ENCODE measurements at places on chromosomes 11 and 22. TPM values are rescaled to one million over a fixed set of nuclear protein-coding genes. Genes with fewer than 3 reads are reported as not detected.

Gene OPCML
- total RNA-seq, result 4.4 TPM

DNA sequence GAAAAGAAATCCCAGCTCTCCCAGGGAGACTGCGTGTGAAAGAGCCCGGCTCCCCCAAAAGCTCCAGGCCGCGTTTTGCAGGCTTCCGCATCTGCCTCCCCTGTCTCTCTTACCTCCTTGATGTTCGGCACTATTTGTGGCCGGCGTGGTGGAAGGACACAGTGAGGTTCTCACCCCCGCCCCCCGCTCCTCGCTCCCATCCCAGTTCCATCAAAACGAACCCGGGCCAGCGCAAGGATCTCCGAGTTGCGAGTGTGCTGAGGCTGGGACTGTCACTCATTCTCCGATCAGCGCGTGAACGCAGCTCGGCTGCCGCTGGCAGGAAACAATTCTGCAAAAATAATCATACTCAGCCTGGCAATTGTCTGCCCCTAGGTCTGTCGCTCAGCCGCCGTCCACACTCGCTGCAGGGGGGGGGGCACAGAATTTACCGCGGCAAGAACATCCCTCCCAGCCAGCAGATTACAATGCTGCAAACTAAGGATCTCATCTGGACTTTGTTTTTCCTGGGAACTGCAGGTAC lies at the start of gene NCAM1:
Gene NCAM1 (plus strand): TSS at position 275 of the 523 bp plus-strand sequence.
- H3K27ac ChIP-seq, result no peak within 1 kb of the TSS
- H3K27me3 ChIP-seq, result peaks cover 64% of the 10 kb centered on the region
- H3K4me1 ChIP-seq, result peaks cover 10% of the 10 kb centered on the region
- peak; percentile 98 for DNase-seq
- peak within 1 kb of the TSS; percentile 89 for H3K4me3 ChIP-seq
- H3K36me3 ChIP-seq, result no peaks in the 10 kb centered on the region

DNA sequence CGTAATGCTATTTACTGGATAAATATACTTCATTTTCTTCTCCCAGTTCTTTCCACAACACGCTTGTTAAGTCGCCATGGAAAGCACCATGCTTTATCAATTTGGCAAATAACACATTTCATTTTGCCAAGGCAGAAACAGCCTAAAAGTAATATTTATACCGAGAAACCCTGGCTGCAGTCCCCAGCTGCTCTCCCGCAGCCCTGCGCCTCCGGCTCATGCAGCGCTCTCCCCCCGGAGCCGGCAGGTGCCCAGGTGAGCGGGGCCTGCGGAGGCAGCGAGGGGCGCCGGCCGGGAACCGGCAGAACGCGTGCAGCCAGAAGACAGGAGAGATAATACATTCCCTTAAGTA lies 681 bp upstream of the ARHGEF12 start:
- H3K4me1 ChIP-seq, result peaks cover 29% of the 10 kb centered on the region
- no peaks in the 10 kb centered on the region for H3K36me3 ChIP-seq
- peak; percentile 57 for DNase-seq

Gene SLC22A25
- not detected for total RNA-seq

DNA sequence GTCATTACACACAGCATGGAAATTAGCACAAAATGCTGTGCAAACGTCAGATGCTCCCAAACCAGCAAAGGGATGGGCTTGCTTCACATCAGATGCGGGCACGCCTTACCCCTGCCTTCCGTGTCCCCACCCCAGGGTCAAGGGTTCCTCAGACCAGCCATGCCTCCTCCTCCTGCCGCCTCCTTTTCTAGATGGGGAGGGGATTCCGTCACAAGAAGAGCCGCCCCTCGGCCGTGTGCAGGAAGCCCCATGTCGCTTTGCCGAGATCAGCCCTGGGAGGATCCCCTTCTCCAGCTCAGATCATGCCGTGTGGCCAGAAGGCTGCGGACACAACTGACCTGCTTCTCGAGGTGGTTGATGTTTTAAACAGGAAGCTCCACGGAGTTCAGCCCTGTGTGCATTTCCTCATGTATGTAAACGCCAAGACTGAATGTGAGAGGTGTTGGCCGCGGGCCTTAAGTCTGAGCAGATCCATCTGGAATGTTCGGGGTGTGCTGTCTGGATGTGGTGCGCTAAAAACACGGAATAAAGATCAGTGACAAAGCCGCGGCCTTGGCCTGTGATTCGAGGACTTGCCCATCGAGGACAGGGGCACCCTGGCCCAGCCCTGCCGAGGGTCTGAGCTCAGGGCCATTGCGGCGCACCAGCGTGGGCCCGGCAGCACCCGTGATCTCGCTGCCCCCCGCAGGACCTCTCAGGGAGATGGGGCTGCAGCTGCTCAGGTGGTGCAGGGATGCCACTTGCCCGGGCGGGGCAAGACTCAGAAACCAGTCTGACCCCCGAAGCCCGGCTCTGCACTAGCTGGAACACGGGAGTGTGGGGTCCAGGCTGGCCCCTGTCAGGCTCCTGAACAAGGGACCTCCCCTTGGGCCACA lies 412.9 kb downstream of the TBC1D22A start:
- no peaks in the 10 kb centered on the region for H3K36me3 ChIP-seq
- DNase-seq, result no peak
- no peak overlapping the region for H3K4me3 ChIP-seq
- H3K27ac ChIP-seq, result no peak overlapping the region
- H3K4me1 ChIP-seq, result no peaks in the 10 kb centered on the region

GRCh38 chr22:25624476-25624875 lies 60.0 kb downstream of the GRK3 start:
- no peaks in the 10 kb centered on the region for H3K36me3 ChIP-seq
- no peak for DNase-seq
- no peaks in the 10 kb centered on the region for H3K27me3 ChIP-seq
- no peak overlapping the region for H3K4me3 ChIP-seq
- no peak overlapping the region for H3K27ac ChIP-seq

- no peak overlapping the region for H3K27ac ChIP-seq
- no peaks in the 10 kb centered on the region for H3K27me3 ChIP-seq
- H3K4me1 ChIP-seq, result no peaks in the 10 kb centered on the region
- H3K36me3 ChIP-seq, result no peaks in the 10 kb centered on the region
- no peak for DNase-seq
These were observed 354.8 kb downstream of the ETS1 start for GRCh38 chr11:128232588-128232987.

GRCh38 chr11:96113193-96113681 lies 189.3 kb upstream of the MTMR2 start:
- no peak overlapping the region for H3K4me3 ChIP-seq
- no peak overlapping the region for H3K27ac ChIP-seq
- no peaks in the 10 kb centered on the region for H3K36me3 ChIP-seq

GRCh38 chr11:117417856-117418255 lies 90.2 kb downstream of the CEP164 start:
- no peak overlapping the region for H3K27ac ChIP-seq
- no peak for DNase-seq
- no peaks in the 10 kb centered on the region for H3K27me3 ChIP-seq
- H3K4me1 ChIP-seq, result no peaks in the 10 kb centered on the region
- H3K36me3 ChIP-seq, result no peaks in the 10 kb centered on the region

GRCh38 chr11:132719684-132720083 lies 812.6 kb downstream of the OPCML start:
- DNase-seq, result no peak
- no peaks in the 10 kb centered on the region for H3K4me1 ChIP-seq
- H3K4me3 ChIP-seq, result no peak overlapping the region
- H3K27ac ChIP-seq, result no peak overlapping the region

Gene OR52E6
- total RNA-seq, result not detected

Gene NPTXR
- total RNA-seq, result 13.4 TPM

Gene ROM1
- 0.24 TPM for total RNA-seq

DNA sequence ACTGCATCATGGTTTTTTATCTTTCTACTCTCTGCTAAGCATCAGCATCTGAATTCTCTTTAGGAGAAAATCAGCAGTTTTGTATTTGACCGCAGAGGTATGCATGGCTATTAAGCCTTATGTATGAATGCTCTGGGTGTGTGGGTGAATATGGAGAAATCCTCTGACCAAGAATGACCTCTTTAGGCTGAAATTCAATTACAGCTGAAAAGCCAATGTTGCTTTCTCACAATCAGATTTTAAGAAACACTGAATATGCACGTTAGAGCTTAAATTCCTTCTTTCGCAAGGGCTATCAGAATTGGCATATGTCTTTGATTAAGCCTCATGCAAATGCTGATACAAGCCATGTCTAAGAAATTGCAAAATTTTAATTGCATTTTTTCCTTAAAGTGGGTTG lies 43.2 kb downstream of the ARHGAP42 start:
- H3K4me3 ChIP-seq, result no peak overlapping the region
- H3K36me3 ChIP-seq, result no peaks in the 10 kb centered on the region
- H3K27ac ChIP-seq, result peak overlapping the region; percentile 71
- no peak for DNase-seq
- H3K4me1 ChIP-seq, result peaks cover 38% of the 10 kb centered on the region
- no peaks in the 10 kb centered on the region for H3K27me3 ChIP-seq

Gene GLYATL2
- 0.63 TPM for total RNA-seq
